ENCODE measurements at places on chromosomes 6 and 20.

DNA sequence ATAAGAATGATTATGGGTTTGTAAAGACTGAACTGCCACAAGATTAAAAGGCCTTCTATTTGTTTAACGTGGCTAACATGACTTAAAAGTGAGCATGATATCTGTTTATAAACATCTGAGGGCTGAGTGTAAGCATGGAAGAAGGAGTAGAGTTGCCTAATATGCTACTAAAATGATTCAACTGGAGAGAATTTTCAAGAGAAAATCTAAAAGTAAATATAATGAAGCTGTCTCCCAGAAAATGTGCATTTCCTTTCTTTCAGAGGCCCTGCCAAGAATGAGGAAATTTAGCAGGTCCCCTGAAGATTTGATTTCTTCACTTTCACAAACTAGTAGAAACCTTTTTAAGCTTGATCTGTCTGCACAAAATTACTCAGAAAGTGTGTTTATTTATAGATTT, 4.2 kb upstream of the EYA4 start:
- no peak for DNase-seq

DNA sequence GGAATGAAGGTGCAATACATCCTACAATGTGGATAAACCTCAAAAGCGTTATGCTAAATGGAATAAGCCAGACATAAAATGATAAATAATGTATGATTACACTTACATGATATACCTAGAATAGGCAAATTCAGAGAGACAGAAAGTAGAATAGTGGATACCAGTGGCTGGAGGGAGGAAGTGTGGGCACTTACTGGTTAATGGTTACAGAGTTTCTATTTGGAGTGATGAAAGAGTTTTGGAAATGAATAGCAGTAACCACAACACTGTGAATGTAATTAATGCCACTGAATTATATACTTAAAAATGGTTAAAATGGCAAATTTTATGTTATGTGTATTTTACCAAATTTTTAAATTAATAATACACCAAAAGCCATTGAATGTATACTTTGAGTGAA, 71.4 kb upstream of the CST7 start:
- no peak for DNase-seq

DNA sequence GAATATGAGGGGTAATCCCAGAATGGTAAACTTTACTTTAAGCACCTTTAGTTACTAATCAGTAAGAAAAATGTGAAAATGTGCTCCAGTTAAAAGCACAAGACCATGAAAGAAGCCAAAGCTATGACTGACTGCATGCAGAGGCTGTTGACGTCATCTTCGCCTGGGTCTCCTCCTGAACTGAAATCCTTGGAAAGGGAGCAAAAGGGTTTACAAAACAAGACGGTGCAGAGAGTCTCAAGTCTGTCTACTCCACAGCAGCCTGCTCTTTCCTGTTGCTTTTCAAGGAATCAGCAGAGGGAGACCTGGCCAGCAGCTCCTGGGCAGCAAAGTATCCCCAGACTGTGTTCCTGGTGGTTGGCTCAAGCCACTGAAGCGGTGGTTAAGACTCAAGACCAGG, 10.2 kb downstream of the FKBP1A start:
- DNase-seq = no peak

DNA sequence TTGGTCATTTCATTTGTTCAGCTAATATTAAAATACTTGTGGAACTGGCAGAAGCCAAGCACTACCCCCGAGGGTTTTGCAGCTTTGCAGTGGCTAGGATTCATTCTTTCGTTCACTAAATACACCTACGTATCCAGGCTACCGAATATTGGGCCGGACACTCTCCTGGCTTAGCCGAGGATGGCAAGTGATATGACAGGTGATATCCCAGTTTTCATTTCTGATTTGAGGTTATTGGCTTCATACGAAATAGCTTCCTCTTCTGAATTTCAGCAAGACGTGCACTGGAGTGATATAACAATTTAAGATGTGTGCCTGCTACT, 536 bp upstream of the MTFR2 start:
- no peak for DNase-seq

- DNase-seq = no peak
Observed at GRCh38 chr20:50036703-50037102, 53.9 kb downstream of the SNAI1 start.

- no peak for DNase-seq
Observed at GRCh38 chr20:43755390-43755789, 28.6 kb upstream of the GTSF1L start.

DNA sequence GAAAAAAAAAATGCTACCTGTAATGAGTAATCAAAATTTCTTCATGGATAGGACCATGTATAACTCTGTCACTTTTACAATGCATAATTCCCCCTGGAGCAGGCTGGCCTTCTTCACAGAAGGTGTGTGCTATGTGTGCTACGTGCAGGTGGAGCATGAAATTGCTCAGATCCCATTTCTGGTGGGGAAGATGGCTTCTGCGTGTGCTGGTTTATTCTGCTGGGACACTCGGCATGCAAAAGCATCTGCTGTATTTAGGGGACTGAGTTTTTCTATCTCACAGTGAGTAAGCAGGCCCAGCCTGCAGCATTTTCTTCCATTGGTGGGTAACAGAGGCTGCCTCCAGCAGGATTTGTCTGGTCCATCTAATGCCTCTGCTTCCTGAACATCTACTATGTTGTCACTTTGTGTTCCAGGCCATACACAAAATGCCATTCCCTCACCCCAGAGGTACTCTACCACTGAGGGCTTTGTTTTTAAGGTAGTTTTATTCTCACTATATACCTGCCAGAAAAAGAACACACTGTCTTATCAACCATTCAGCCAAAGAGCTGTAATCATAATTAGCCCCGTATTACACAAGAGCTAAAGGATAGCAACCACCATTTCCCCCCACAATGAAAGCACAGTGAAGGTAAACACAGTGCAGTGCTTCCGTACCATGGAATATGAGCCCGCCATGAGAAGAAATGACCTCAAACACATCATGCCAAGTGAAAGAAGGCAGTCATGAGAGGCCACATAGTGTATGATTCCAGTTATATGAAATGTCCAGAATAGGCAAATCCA, 62.4 kb downstream of the SYNDIG1 start:
- no peak for DNase-seq

DNA sequence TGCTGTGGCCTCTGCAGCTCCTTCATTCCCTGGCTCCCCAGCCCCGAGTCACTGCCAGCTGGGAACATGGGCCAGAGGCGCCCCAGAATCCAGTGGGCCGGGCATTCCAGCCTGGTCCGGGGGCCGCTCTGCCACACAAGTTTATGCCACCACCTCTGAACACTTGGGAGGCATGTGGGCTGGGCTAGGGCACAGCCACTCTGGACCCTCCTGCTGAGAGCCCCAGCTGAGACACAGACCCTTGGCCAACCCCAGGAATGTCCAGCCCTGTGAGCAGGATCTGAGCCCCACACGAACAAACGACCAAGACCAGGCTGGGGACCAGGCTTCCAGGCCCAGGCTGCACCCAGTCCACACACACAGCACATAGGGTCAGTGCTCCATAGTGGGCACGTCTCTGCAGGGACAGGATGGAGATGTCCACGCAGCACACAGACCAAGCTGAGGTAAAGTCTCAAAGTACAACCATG, 33.0 kb downstream of the YTHDF1 start:
- no peak for DNase-seq

DNA sequence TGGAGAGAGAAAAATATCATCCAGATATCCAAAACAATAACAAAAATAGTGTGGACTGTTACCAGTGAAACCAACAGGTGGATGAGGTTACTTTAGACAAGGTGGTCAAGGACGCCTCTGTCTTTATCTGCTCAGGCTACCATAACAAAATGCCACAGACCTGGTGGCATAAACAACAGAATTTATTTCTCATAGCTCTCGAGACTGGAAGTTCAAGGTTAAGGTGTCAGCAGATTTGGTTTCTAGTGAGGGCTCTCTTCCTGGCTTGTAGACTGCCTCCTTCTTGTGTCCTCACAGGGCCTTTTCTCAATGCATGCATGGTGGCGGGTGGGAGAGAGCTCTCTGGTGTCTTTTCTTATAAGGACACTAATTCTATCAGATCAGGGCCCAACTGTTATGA, 21.1 kb upstream of the LBP start:
- DNase-seq = no peak

DNA sequence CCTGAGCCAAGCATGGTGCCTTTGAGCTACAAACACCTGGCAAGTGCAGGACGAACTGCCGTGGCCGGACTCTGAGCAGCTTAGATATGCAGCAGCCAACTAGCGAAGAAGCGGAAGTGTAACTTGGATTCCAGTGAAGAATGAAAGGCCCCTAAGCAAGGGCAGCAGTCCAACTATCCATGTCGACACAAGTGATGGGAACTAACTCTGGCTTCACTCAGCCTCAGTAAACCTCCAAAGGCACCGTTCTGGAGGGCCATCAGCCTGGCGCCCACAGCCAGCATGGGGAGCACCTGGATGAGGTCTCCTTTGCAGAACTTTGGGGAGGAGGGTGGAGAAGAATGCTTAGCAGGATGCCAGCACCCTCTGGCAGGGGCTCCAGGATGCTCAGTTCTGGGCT, 78.4 kb upstream of the MLN start:
- DNase-seq = no peak

- no peak for DNase-seq
Observed at GRCh38 chr6:35140639-35141006, 516 bp downstream of the TCP11 start.

DNA sequence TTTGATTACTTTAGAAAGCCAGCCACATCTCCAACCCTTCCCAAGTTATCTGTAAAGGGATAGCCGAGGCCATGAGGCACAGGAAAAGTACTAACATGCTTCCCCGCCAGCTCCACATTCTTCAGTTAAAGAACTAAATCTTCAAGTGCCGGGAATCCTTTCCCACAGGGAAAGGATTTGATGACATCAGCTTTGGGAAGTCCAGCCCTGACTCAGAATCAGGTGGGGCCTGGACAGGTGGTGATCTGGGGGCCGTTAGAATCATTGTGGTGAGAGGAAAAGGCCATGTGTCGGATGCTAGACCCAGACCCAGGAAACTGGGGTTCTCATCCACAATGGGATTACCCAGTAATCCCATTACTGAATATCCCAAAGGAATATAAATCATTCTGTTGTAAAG, 580.0 kb downstream of the QKI start:
- DNase-seq = no peak

GRCh38 chr6:27288136-27289044, 23.7 kb downstream of the POM121L2 start:
- DNase-seq = no peak

- no peak for DNase-seq
Observed at GRCh38 chr6:113763876-113764275, 93.3 kb upstream of the MARCKS start.

- no peak for DNase-seq
Observed at GRCh38 chr20:50469796-50470195, 40.4 kb upstream of the PTPN1 start.

DNA sequence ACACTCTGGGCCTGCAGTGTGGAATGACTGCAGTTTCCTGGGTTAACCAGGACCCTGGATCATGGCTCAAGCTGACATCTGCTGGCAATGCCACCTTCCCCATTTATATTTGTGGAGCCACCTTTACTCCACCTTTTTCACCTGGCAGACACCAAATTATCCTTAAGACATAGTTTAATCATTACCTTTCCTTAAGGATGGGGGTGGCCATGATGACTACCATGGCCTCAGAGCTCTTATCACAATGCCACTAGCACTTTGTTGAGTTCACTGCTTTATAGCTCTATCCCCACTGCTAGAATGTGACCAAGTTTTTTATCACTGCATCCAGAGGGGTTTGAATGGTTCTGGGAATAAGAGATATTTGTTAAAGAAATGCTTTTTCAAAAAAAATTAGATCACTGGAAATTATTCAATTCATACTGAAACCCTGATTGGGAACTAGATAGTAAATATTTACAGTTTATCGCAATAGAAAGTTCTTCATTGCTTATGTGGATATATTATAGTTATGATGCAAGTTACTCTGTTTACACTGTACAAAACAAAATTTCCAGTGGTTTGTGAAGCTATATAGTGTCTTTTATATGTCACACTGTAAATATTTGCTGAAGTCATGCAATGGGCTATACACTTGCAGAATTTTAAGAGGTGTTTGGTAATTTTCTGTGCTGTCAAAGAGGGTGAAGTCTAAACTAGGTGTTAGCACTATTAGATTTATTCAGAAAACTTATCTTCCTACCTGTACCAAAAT, 37.3 kb upstream of the IFNGR1 start:
- DNase-seq = no peak

DNA sequence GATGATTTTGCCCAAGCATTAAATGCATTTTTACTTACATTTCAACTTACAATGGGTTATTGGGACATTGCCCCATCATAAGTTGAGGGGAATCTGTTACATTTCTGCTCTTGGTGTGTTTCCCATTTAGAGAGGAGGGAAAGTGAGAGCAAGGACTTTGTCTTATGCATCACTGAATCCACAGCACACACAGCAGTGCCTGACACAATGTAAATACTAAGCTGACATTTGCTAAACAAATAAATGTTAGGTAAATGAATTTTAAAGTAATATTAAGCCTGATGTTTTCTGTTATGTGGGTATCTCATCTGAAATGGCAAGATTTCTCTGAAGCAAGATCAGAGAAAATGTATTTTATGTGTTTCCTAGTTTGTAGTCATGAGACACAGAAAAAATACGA, 143.6 kb upstream of the STXBP5 start:
- DNase-seq = no peak

GRCh38 chr6:67908379-67908778, 726.7 kb upstream of the ADGRB3 start:
- no peak for DNase-seq

DNA sequence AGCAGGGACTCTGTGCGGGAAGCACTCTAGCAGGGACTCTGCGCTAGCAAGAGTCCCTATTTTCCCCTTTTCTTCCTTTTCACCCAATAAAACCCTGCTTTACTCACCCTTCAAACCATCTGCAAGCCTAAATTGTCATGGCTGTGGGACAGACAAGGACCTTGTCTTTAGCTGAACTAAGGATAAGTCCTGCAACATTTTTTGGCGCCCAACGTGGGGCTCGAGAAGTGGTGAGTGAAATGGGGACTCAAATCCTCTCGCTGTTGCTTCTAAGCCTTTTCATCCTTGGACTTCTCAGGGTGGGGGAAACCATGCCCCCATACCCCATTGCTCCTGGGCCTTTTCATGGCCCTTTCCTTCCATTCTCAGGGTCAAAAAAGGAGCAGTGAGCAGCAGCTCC, 46.4 kb downstream of the IMPG1 start:
- no peak for DNase-seq

GRCh38 chr6:166737261-166737660, 110.2 kb upstream of the RPS6KA2 start:
- DNase-seq = no peak

- DNase-seq = no peak
Observed at GRCh38 chr6:34610819-34611477, 54.8 kb upstream of the SPDEF start.

GRCh38 chr6:83459663-83460062, 28.8 kb upstream of the ME1 start:
- DNase-seq = no peak

GRCh38 chr6:10725044-10725443, 2.2 kb downstream of the TMEM14C start:
- DNase-seq = no peak

Data from CD4-positive, alpha-beta T cell treated with Interleukin-12 subunit alpha and Interleukin-12 subunit beta, for 1 hour (primary cell).